ENCODE measurements at places on chromosomes 12 and 14.

DNA sequence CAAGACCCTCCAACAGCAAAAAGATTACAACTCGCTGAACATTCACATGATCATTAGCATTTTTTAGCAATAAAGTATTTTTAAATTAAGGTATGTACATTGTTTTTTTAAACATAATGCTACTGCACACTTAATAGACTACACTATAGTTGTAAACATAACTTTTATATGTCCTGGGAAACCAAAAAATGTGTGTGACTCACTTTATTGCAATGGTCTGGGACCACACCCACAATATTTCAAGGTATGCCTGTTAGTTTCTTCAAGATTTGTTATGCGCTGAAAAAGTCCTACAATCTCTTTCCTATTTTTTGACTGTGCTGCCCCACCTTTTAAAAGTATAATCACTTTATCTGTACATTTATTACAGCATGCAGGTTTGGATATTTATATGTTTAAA lies 30.4 kb upstream of the PCNX4 start:
- DNase-seq: no peak

GRCh38 chr12:50240096-50240791 lies 43.1 kb downstream of the LIMA1 start:
- DNase-seq: no peak

GRCh38 chr12:119153477-119154434 lies 25.0 kb upstream of the HSPB8 start:
- no peak for DNase-seq

- DNase-seq: no peak
These were observed 202.7 kb downstream of the ZFP36L1 start for GRCh38 chr14:68590201-68590522.

GRCh38 chr14:66638689-66639088 lies 130.7 kb downstream of the GPHN start:
- no peak for DNase-seq
